ENCODE measurements at places on chromosomes 16 and 17.

- peak; percentile 92 for DNase-seq
These were observed at the start of gene CRISPLD2 for GRCh38 chr16:84819644-84820304. TSS of gene CRISPLD2 (plus strand) at chr16:84819985. CDS start at chr16:84838496, 18,511 bp downstream.

- DNase-seq: peak; percentile 20
These were observed 407.3 kb downstream of the XYLT1 start for GRCh38 chr16:17063201-17064139.

DNA sequence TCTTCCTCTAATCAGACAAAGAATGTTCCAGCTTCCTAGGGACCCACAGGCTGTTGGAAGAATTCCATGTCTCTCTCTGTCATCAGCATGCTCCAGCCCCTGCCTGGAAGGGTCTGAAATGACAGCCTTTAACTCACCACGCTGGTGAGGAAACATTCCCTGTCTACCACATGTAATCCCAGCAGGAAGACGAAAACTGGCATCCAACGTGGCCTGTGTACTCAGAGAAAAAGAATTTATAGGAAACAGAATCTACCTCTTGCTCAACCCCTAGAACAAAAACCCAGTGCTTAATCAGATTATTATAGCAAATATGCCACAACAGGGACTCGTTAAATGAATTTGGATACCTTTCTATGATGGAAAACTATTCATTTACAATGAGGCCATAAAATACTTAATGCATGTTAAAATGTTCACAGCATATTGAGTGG lies 147.3 kb upstream of the FOXF1 start:
- DNase-seq: no peak

- DNase-seq: no peak
These were observed 26.6 kb downstream of the LASP1 start for GRCh38 chr17:38896346-38896954.

GRCh38 chr17:81336930-81337325 lies 41.8 kb upstream of the SLC38A10 start:
- DNase-seq: no peak

DNA sequence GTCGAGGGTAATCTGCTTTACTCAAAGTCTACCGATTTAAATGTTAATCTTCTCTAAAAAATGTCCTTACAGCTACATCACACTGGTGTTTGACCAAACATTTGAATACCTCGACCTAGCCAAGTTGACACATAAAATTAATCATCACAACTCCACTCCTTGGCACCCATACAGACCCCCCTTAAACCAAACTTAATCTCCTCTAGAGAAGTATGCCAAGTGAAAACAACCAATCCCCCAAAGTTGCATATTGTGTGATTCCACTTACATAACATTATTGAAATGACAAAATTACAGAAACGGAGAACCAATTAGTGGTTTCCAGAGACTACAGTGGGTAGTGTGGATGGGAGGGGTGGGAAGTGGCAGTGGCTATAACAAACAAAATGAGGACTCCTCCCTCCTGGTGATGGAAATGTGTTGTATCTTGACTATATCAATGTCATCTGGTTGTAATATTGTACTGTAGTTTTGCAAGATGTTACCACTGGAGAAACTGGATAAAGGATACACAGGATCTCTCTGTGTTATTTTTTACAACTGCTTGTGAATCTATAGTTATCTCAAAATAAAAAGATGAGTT lies 39.4 kb downstream of the CAPNS2 start:
- no peak for DNase-seq

All from amygdala (tissue), 56 donors.